ENCODE measurements at places on chromosomes 12 and 14. TPM values are rescaled to one million over a fixed set of nuclear protein-coding genes. Genes with fewer than 3 reads are reported as not detected.

DNA sequence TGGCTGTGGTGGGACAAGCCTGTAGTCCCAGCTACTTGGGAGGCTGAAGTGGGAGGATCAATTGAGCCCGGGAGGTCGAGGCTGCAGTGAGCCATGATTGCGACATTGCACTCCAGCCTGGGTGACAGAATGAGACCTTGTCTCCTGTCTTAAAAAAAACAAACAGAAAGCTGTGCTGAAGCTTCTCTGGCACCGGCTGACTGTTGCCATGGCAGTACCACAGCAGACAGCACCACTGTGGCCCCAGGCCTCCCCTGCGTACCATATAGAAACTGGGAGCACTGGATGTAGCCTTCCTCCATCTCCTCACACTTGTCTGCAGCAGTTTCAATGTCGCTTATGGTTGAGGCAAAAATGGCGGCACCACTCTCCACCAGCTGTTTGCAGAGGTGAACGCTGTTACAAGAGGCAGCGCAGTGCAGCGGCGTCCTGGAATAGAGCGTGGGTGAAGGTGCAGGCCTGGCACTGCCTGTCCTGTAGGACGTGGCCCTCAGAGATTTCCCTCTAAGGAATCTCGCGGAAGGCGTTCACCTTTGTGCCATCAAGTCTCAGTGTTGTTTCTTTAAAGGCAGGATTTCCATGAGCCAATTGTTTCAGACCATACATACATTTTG, 21.9 kb downstream of the ZFYVE21 start:
- no peaks in the 10 kb centered on the region for H3K4me1 ChIP-seq
- H3K27ac ChIP-seq, result no peak overlapping the region
- H3K36me3 ChIP-seq, result no peaks in the 10 kb centered on the region
- no peak overlapping the region for H3K4me3 ChIP-seq

DNA sequence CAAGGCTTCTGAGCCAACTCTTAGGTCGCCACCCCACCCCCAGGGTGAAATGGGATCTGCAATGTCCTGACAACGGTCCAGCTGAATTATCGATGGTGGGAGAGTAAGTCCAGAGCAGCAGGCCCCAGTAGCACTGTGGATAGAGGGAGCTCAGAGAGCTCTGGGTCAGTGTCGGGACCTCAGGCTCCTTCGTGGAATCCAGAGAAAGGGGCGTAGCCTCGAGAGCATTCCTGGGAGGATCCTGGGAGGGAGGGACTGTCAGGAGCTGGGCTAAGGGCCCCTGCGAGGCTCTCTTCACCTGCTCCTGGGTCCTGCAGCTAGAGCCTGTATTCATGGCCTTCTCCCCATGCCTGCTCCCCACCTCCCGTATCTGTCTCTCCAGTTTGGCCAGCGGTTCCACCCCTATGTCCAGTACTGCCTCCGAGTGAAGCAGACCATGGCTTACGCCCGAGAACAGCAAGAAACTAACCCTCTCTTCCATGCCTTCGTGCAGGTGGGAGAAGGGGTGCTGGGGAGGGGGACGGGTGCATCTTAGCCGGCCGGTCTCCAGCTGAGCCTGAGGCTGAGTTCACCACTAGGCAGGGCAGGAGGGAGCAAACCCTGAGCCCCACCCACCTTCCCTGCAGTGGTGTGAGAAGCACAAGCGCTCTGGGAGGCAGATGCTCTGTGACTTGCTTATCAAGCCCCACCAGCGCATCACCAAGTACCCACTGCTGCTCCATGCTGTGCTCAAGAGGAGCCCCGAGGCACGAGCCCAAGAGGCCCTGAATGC, 6.6 kb downstream of the PLEKHG6 start:
- no peaks in the 10 kb centered on the region for H3K27me3 ChIP-seq
- H3K4me1 ChIP-seq, result peaks cover 17% of the 10 kb centered on the region
- no peak overlapping the region for H3K4me3 ChIP-seq
- DNase-seq, result no peak
- H3K36me3 ChIP-seq, result no peaks in the 10 kb centered on the region
- no peak overlapping the region for H3K27ac ChIP-seq

- peak within 1 kb of the TSS; percentile 77 for H3K27ac ChIP-seq
- no peaks in the 10 kb centered on the region for H3K27me3 ChIP-seq
- H3K36me3 ChIP-seq, result no peaks in the 10 kb centered on the region
Observed at GRCh38 chr14:74955229-74956026, at the start of gene PGF. Gene PGF, minus strand, starts transcription at chr14:74955597. Its CDS starts 355 bp downstream, at chr14:74955242.

DNA sequence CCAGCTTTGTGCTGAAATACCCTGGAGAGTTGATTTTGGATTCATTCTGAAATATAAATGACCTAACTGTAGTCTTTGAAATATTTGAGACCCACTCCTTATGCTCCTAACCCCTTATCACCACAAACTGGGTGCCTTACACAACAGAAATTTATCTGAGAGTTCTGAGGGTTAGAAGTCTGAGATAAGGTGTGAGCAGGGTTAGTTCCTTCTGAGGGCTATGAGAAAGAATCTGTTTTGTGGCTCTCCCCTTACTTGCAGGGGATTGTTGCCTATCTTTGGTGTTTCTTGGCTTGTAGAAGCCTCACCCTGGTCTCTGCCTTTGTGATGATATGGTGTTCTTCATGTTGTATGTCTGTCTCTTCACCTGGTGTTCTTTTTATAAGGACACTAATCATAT, 91.7 kb downstream of the DERA start:
- no peak overlapping the region for H3K27ac ChIP-seq
- H3K4me3 ChIP-seq, result no peak overlapping the region
- DNase-seq, result no peak
- H3K27me3 ChIP-seq, result no peaks in the 10 kb centered on the region
- no peaks in the 10 kb centered on the region for H3K4me1 ChIP-seq

GRCh38 chr14:36055681-36056225, 120.8 kb downstream of the PTCSC3 start:
- no peaks in the 10 kb centered on the region for H3K36me3 ChIP-seq
- no peak overlapping the region for H3K4me3 ChIP-seq
- H3K27me3 ChIP-seq, result no peaks in the 10 kb centered on the region
- DNase-seq, result no peak
- H3K4me1 ChIP-seq, result no peaks in the 10 kb centered on the region

CRIP1 gene
- 5.8 TPM for total RNA-seq

DNA sequence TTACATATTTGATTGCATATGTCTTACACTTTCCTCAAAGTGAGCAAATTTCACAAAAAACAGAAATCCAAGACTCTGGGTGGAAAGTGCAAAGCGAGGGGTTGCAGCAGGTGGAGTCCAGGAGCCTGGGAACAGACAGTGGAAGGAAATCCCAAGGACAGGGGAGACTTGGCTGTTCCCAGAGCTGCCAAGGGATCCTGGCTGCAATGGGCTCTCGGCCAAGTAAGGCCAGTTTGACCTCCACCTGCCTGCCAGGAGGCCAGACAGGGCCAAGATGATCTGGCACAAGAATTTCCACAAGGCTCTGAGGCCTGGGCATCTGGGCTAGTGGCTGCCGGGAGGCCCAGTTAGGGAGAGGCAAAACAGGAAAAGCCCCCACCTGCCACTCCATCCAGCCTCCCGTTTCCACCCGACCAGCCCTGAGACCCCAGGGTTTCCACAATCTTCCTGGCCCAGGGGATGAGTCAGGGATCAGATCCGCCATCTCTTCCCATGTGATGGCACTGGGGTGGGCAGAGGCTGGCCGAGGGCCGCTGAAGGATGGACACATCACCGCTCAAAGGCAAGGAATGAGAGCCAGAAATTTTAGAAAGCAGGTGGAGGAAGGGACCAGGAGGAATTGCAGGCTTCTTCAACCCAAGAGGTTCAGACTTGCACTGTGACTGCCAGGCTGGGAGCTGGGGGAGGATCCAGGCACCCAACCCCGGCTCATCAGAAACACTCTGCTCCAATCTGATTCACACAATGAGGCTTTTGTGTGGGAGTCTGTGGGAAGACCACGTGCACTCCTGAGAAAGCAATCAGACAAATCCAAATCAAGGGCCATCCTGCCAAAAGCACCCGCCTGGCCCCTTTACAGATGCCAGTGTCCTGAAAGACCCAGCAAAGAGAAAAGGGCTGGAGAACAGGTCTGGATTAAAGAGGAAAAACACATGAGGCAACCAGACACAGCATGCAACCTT, 16.3 kb downstream of the SCARB1 start:
- no peak for DNase-seq
- no peak overlapping the region for H3K4me3 ChIP-seq
- H3K4me1 ChIP-seq, result peaks cover 18% of the 10 kb centered on the region

POTEM gene
- not detected for total RNA-seq

OR6C4 gene
- not detected for total RNA-seq

- no peak for DNase-seq
- H3K27ac ChIP-seq, result no peak overlapping the region
- no peaks in the 10 kb centered on the region for H3K4me1 ChIP-seq
- no peak overlapping the region for H3K4me3 ChIP-seq
- no peaks in the 10 kb centered on the region for H3K27me3 ChIP-seq
- H3K36me3 ChIP-seq, result no peaks in the 10 kb centered on the region
Observed at GRCh38 chr14:53273671-53274072, 120.5 kb upstream of the DDHD1 start.

GRCh38 chr14:105249182-105250007, 1.1 kb downstream of the BTBD6 start:
- no peaks in the 10 kb centered on the region for H3K27me3 ChIP-seq
- H3K4me1 ChIP-seq, result peaks cover 8% of the 10 kb centered on the region
- H3K4me3 ChIP-seq, result peak overlapping the region; percentile 64
- peak overlapping the region; percentile 91 for H3K27ac ChIP-seq

GRCh38 chr12:101908395-101908794, 31.0 kb downstream of the DRAM1 start:
- peaks cover 6% of the 10 kb centered on the region for H3K4me1 ChIP-seq
- peak overlapping the region; percentile 69 for H3K27ac ChIP-seq
- DNase-seq, result no peak
- H3K4me3 ChIP-seq, result no peak overlapping the region

DNA sequence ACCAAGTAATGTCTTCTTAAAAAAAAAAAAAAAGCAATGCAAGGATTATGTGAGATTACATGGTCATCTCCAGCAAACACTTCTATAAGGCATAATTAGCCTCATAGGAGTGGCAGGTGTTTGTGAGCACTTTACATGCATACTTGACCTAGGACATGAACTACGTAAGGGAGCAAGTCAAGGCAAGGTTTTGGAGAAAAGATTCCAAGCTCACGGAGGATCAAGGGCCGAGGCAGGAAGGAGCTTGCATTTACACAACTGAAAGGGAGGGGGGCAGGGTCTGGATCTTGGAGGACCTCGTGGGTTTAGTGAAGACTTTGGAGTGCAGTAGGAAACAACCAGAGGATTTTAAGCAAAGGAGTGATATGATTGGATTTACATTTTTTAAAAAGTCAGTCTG, 112.5 kb downstream of the CCER1 start:
- H3K27ac ChIP-seq, result no peak overlapping the region
- no peaks in the 10 kb centered on the region for H3K4me1 ChIP-seq
- no peaks in the 10 kb centered on the region for H3K36me3 ChIP-seq
- H3K4me3 ChIP-seq, result no peak overlapping the region

GRCh38 chr14:42475289-42475688, 868.6 kb downstream of the LRFN5 start:
- H3K4me1 ChIP-seq, result no peaks in the 10 kb centered on the region
- DNase-seq, result no peak
- no peaks in the 10 kb centered on the region for H3K36me3 ChIP-seq
- no peak overlapping the region for H3K4me3 ChIP-seq

DNA sequence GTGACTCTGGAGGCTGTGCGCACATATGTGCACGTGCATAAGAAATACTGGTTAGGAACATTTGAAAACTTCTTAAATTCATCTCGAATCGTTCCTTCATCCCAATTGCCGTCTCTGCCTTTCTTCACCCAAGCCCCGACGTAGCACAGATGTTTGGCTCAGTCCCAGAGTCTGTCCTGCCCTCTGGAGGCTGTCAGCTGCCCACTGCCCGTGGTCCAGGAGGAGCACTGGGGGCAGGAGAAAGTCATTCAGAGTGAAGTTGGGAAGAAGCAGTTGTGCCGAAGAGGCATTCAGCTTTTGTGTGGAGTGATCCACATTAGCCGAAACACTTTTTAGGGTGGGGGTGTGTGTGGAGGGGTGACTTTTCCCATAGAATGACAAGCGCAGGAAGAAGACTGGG, 124.9 kb downstream of the TSPAN9 start:
- H3K27ac ChIP-seq, result no peak overlapping the region
- no peak overlapping the region for H3K4me3 ChIP-seq
- DNase-seq, result no peak
- no peaks in the 10 kb centered on the region for H3K36me3 ChIP-seq

RND1 gene
- 39.1 TPM for total RNA-seq

GRCh38 chr12:72832024-72832423, 559.9 kb downstream of the TRHDE start:
- H3K36me3 ChIP-seq, result no peaks in the 10 kb centered on the region
- no peak overlapping the region for H3K27ac ChIP-seq
- no peak overlapping the region for H3K4me3 ChIP-seq

DNA sequence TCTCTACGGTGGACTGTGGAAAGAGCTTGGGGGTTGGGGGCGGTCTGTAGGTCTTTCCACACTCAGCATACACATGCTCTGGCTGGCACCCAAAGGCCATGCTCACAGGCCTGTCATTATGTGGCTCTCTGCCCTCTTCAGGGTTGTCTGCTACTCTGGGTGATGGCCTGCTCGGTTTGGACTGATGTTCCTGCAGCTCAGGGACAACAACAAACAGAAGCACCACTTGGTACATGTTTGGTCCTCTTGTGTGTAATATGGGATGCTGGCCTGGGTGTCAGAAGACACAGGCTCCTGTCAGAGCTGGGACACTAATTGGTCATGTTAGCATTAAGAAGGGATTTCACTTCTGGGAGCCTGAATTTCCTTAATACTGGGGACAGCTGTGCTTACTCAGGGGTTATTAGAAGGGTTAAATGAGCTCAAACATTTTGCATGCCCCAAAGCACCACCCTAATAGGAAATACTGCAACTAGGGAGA, 32.7 kb upstream of the SELPLG start:
- peak overlapping the region; percentile 53 for H3K27ac ChIP-seq
- no peak for DNase-seq
- peaks cover 11% of the 10 kb centered on the region for H3K4me1 ChIP-seq
- H3K36me3 ChIP-seq, result no peaks in the 10 kb centered on the region
- no peaks in the 10 kb centered on the region for H3K27me3 ChIP-seq

DNA sequence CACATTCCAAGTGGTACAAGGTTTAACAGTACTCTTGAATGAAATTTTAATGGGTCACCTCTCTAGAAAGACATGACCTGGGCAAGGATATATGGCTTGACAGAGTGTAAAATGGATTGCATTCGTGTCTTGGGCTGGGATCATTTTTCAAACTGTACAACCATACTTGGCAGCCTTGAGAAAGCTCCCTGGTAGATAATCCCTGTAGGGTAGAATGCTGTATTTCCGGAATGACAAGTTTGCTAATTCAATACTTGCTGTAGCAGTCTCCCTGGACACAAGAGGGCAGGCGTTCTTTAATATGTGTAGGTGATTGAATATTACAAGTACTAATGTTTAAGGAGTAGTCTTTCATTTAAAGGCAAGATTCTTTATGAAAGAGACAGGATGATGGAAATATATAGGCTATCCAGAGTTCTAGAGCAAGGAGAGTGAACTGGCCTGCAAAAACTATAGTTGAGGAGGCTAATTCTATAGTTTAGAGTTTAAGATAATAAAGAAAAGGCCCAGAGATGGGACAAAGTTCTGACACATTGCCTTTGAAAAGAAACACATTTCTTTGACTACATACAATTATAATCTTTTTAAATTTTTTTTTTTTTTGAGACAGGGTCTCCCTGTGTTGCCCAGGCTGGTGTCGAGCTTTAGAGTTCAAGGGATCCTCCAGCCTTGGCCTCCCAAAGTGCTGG, 53.4 kb downstream of the PLBD1 start:
- H3K36me3 ChIP-seq, result no peaks in the 10 kb centered on the region
- DNase-seq, result peak; percentile 84
- no peak overlapping the region for H3K4me3 ChIP-seq
- H3K4me1 ChIP-seq, result no peaks in the 10 kb centered on the region
- H3K27ac ChIP-seq, result peak overlapping the region; percentile 68
- H3K27me3 ChIP-seq, result no peaks in the 10 kb centered on the region

GRCh38 chr14:102711946-102712345, 65.3 kb upstream of the TRAF3 start:
- H3K36me3 ChIP-seq, result no peaks in the 10 kb centered on the region
- no peaks in the 10 kb centered on the region for H3K4me1 ChIP-seq
- H3K27me3 ChIP-seq, result no peaks in the 10 kb centered on the region

All from hepatocyte (in vitro differentiated cells).